ENCODE measurements at places on chromosomes 3 and 15.

- no peak for DNase-seq
Measured at GRCh38 chr3:13451301-13451673, 28.8 kb upstream of the HDAC11 start.

DNA sequence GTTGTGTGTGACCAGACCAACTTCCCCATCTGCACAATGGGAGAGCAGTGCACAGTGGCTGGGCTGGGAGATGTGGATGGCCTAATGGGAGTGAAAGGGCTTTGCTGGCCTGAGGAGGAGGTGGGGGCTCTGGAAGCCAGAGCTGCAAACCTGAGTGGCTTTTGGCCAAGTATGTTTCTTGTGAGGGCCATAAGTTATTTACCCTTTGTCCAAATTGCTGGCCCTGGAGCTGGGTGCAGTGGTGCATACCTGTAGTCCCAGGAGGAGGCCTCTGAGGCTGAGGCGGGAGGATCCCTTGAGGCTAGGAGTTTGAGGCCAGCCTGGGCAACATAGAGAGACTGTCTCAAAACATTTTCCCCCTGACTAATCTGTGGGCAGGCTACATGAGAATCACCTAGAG is 129.1 kb downstream of the WNT7A start:
- no peak for DNase-seq

- no peak for DNase-seq
Measured at GRCh38 chr3:113002679-113003078, 11.9 kb downstream of the GTPBP8 start.

GRCh38 chr3:51384055-51384725 is 901 bp upstream of the MANF start:
- DNase-seq, result no peak

DNA sequence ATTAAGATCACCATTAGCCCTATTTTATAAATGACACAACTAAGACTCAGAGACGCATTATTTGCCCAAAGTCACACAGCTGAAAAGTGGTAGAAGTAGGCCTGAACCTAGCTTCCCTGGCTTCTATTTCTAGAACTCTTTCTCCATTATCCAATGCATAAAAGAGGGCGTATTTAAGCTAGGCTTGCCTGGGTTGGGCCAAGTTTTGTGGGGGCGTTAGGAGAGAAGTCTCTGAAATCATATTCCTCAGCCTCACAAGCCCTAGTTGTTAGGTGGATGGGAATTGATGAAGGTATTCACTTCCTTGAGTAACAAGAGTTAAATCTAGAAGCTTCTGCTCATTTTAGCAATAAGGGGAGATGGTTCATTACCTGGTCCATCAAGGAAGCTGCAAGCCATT is 22.3 kb downstream of the TIMP4 start:
- DNase-seq, result no peak

DNA sequence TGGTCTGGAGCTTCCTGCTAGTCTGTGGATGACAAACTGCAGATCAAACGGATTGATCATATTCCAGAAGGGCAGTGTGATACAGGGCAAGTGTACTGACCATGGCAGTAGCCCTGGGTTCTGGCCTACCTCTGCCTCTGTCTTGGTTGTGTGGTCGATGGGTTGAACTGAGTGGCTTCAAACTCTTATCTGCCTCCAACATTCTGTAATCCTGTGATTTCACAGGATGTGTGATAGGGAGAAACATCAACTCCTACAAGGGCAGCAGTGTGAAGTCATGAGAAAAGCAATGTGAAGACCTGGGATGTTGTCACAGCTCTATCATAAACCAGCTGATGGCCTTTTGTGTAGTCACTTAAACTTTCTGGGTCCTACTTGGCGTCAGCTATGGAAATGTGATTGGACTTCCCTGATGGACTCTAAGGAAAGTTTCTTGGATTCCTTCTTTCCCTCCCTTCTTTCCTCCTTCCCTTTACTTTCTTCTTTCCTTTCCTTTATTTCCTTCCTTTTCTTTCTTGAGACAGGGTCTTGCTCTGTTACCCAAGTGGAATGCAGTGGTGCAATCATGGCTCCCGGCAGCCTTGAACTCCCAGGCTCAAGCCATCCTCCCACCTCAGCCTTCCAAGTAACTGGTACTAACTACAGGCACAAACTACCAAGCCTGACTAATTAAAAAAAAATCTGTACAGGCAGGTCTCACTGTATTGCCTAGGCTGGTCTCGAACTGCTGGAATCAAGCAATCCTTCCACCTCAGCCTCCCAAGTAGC is 114.8 kb downstream of the BBX start:
- no peak for DNase-seq

DNA sequence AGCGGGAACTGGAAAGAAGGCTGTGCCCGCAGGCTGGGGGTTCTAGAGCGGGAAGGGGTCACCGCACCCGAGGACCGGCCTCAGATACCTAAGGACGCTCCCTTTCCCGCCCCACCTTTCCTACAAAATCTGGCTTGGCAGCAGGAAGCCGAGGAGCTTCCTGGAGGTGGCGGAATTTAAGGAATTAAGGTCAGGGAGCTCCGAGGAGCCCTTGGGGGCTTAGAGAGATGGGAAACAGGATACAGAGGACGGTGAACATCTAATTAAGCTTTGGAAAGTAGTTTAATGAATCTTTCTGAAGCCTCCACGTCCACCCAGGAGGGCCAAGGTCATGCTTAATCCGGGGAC is 507 bp upstream of the AP3B2 start:
- DNase-seq, result no peak

GRCh38 chr3:186307594-186308221 is 54.3 kb downstream of the DGKG start:
- no peak for DNase-seq

DNA sequence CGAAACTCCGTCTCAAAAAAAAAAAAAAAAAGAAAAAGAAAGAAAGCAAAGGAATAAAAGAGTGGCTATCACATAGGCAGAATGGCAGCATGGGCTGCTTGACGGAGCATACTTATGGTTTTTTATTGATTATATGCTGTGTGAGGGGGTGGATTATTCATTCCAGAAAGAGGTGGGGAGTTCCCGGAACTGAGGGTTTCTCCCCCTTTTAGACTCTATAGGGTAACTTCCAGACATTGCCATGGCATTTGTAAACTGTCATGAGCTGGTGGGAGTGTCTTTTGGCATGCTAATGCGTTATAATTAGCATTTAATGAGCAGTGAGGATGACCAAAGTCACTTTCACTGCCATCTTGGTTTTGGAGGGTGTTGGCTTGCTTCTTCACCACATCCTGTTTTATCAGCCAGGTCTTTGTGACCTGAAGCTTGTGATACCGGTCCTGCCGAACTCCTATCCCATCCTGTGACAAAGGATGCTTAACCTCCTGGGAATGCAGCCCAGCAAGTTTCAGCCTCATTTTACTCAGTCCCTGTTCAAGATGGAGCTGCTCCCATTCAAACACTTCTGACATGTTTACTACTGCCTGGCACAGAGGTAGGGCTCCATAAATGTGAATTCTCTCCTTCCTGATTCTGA is 15.8 kb upstream of the ABHD17C start:
- no peak for DNase-seq

- no peak for DNase-seq
Measured at GRCh38 chr3:8328967-8329366, 172.7 kb upstream of the LMCD1 start.

- no peak for DNase-seq
Measured at GRCh38 chr3:48190911-48191310, 2.7 kb upstream of the CDC25A start.

GRCh38 chr3:129278439-129278965 is at the start of gene HMCES:
Gene HMCES (plus strand): TSS chr3:129278870. CDS start chr3:129279733, 863 bp downstream.
- DNase-seq, result peak; percentile 97

DNA sequence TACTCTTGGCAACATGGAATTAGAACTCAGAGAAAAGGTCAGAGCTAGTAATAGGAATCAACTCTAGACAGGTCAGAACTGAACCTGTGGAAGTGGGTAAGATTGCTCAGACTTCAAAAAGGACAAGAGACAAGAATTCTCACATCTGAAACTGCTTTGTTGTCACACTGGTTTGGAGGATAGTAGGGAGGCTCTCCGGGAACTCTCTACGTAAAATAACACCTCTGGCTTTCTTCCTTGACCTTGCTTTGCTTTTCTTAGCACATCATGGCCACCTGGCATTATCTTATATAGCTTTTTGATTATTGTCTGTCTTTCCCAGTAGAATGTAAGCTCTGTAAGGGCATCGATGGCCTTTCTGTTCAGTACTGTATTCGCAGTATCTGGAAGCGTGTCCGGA is 13.2 kb upstream of the NFKBIZ start:
- DNase-seq, result no peak

- peak; percentile 66 for DNase-seq
Measured at GRCh38 chr3:71753701-71754609, at the start of gene GPR27. Gene GPR27 (plus strand): TSS chr3:71753855. CDS start chr3:71754050, 195 bp downstream.

- no peak for DNase-seq
Measured at GRCh38 chr3:13621381-13622221, 72.7 kb downstream of the FBLN2 start.

DNA sequence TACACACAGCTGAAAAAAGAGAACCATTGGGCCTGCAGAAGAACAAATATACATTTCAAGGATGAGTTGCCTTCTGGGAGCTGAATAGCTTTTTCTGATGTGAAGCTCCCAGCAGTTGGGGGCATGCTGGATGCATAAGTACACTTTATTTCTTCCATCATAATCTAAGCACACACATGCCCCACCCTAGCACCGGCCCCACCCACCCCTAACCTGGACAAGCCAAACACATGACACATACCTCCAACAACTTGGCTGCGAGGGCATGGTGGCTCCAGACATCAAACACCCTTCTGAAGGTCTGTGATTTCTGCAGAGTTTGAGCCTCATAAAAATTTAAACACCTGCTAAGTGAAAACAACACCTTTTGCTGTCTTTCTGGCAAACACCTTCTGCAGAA is 307.2 kb upstream of the TRIM42 start:
- DNase-seq, result no peak

- DNase-seq, result no peak
Measured at GRCh38 chr3:157871838-157872460, 234.3 kb downstream of the SHOX2 start.

- DNase-seq, result no peak
Measured at GRCh38 chr3:133691273-133692107, 29.7 kb upstream of the TOPBP1 start.

- no peak for DNase-seq
Measured at GRCh38 chr15:80609091-80609490, 86.0 kb upstream of the ABHD17C start.

- no peak for DNase-seq
Measured at GRCh38 chr3:124489506-124489905, 240.7 kb upstream of the UMPS start.

DNA sequence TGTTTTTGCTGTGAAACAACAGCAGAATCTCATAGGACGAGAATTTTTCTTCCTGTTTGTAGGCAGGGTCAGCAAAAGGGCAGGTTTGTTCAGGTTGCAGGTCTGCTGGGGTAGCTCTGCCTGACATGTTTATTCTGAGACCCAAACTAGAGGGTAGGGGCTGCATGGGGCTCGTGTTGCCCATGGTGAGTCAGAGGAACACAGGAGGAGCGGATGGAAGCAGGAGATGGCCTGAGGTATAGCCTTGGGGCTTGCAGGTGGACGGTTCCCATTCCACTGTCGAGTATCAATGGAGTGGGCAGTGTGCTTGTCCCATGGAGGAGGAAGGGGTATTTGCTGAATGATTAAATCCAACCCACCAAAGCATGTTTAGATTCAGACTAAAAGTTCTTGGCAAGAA is 138.9 kb downstream of the APBA2 start:
- no peak for DNase-seq

DNA sequence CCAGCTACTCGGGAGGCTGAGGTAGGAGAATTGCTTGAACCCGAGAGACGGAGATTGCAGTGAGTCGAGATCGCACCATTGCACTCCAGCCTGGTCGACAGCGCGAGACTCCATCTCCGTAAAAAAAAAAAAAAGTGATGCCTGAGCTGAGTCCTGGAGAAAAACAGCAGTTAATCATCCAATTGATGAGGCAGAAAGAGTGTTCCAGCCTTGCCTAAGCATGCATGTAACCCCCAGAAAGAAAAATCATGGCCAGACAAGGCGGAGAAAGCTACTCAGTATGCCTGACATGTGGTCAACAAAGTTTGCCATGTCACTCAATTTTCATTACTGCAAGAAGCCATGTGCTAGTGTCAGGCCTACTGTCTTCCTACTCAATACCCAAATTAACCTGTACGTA is 593.1 kb upstream of the MDFIC2 start:
- DNase-seq, result no peak

DNA sequence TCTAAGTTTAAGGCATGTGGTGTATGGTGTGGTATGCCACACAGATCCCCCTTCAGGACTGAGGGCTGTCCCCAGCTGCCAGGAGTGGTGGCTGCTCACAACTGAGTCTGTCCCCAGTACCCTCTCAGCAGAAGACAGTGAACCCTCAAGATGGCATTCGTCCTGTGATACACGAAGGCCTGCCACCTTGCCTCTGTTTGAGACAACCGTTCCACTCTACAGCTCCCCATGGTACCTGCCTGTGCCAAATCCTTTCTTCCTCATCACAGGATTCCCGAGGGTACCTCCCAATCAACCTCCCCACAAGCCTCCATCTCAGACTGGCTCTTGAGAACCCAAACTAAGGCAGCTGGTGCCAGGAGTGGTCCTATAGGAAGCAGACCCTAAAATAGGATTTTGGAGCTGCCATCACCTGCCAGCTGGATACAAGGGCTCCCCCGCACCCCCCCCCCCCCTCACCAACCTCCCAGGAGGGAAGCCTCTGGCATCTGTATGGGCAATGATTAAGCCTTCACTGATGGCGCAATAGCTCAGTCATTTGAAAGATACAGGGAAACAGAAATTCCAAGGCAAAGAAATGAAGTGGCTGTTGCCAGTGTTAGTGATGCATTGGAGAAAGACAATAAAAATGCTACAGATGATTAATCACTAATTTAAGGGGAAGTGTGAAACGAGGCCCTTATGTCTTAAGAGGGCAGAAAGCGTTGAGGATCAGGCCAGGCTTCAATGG is 230.0 kb upstream of the LYSMD4 start:
- peak; percentile 23 for DNase-seq

- no peak for DNase-seq
Measured at GRCh38 chr15:94053626-94054025, 177.7 kb upstream of the MCTP2 start.

GRCh38 chr3:18655827-18656226 is 230.7 kb upstream of the SATB1 start:
- DNase-seq, result no peak

- no peak for DNase-seq
Measured at GRCh38 chr3:62605413-62606068, 232.2 kb upstream of the FEZF2 start.

- DNase-seq, result no peak
Measured at GRCh38 chr3:134918441-134918840, 123.4 kb downstream of the EPHB1 start.

GRCh38 chr3:171699601-171700000 is 110.7 kb downstream of the PLD1 start:
- no peak for DNase-seq
